ENCODE measurements at places on chromosomes 16 and 17.

DNA sequence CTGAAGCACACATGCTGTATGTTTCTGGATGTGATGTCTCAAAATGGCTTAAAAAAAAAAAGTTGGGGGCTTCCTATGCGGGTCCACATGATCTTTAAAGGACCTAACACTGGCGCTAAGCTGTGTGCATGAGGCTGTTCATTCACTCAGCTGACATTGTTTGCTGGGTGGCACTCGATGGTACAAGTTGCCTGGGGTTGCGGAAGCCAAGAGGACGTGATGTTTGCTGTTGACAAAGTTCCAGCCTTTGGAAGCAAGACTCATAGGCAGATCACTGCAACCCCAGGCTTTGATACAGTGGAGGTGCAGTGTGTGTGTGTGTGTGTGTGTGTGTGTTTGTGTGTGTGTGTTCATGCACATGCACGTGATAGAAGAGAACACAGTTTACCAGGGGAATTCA lies 29.5 kb upstream of the DNAI2 start:
- no peak for DNase-seq

GRCh38 chr16:67945392-67945933 lies 1.5 kb upstream of the LCAT start:
- DNase-seq: no peak

- DNase-seq: no peak
Measured at GRCh38 chr17:48491527-48492273, 39.1 kb downstream of the HOXB1 start.

DNA sequence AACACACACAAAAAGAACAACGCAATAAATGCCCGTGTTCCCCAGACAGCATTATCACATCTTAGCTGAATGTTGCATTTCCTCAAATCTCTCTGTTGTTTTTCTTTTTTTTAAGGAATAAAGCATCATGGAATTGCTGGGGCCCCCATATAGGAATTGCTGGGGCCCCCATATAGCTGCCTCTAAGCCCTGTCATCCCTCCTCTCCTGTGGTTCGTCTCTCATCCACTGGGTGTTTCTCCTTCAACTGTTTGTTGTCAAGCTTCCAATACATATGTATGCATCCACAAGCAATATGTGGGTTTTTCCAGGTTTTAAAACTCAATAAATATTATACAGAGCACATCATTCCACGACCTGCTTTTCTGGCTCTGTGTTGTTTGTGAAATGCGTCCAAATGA lies 43.2 kb downstream of the HSBP1 start:
- DNase-seq: no peak

- DNase-seq: no peak
Measured at GRCh38 chr16:59113004-59113670, 379.0 kb upstream of the GOT2 start.

DNA sequence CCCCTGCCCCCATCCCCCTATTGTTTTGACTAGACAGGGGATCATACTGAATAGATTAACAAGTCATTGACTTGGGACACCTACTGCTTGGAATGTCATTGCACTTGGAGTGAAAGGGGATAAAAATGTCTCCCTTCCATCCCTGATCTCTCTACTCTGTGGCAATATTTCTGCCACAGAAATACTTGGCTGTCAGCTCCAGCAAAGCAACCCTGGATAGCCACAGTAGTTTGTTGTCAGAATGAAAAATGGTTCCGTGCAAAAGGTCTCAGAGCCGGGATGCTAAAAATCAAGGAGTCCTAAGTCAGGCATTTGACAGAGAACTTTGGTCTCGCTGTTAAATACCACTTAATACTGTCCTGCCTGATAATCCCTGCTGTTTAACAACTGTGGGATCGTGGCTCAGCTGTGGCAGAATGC lies 722.0 kb upstream of the SOX9 start:
- no peak for DNase-seq

Measured in activated T-helper 2 cell treated with anti-CD3 and anti-CD28 coated beads, Interferon-gamma antibody, Interleukin-2, Interleukin-4, amounts not matched to agents 10 μg/mL and 5 μg/mL and 100 μg/mL, durations not matched to agents 14 hours and 24 hours and 36 hours (primary cell).